ENCODE measurements at places on chromosomes 3 and 15.

DNA sequence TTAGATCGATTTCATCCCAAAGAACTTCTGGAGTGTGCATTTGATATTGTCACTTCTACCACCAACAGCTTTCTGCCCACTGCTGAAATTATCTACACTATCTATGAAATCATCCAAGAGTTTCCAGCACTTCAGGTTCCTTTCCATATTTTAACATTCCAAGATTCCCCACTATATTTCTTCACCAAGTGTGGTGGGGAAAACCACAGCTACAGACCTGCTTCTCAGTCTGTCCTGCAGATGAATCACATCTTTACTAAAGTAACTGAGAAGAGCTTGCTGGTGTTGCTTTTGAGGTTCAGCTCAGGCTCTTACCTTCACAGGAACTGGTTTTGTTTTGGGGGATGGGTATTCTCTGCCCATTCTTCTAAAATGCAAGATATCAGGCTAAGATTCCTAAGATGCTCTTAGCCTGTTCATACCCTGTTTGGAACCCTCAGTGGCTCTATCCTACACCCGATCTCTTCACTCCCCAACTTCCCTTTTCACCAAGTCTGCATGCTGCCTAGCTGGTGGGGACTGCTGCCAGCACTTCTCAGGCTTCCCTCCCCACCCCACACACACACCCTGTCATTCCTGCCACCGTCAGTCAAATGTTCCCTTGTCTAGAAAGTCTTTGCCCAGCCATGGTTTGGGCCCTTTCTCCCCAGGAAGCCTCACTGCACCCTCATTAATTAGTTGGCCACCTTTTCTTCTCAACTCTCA lies 30.8 kb downstream of the SRP14 start:
- DNase-seq, result no peak

- no peak for DNase-seq
Measured at GRCh38 chr15:53367740-53368139, 391.7 kb downstream of the WDR72 start.

DNA sequence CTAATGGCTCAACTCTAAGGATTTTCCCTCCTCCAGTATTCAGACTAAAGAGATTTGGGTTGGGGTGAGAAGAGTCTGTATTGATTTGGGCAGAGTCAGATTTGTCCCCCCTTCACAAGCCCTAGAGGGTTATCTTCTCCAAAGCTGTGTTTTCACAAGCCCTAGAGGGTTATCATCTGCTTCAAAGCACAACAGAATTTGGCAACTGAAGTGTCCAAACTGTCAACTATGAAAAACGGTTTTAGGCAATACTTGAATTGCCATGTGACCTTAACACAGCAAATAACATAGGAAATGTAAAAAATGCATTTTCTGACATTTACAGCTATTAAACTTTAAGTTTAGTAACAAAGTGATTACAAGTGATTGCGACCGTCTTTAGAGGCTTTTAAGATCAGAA lies 119.9 kb downstream of the IMPG2 start:
- no peak for DNase-seq

DNA sequence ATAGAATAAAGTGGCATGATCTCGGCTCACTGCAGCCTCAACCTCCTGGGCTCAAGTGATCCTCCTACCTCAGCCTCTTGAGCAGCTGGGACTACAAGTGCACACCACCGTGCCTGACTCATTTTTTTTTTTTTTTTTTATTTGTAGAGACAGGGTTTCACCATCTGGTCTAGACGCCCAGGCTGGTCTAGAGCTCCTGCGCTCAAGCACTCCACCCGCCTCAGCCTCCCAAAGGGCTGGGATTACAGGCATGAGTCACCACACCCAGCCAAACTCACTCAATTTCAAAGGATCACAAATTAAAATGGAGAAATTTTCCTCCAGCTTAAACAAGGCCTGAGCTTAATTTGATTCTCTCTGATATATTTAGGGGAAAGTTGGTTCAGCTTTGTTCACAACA lies 27.3 kb upstream of the NMB start:
- no peak for DNase-seq

DNA sequence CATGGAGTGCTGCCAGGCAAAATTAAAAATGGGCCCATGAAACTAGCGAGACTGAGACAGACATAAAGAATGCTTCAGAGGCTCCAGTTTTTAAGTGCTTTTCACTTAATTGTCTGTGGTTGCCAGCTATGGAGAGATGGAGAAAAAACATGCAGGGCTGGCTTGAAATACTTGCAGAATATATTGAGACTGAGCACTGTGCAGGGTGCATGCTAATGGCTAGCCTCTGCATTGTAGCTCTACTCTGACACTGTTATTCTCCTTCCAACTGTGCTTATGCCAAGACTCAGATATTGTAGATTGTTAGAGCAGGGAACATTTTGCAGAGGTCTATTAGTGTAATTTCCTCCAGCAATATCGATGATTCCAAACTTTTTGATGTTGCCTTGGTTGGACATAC lies 735.0 kb downstream of the PDCD6IP start:
- no peak for DNase-seq

DNA sequence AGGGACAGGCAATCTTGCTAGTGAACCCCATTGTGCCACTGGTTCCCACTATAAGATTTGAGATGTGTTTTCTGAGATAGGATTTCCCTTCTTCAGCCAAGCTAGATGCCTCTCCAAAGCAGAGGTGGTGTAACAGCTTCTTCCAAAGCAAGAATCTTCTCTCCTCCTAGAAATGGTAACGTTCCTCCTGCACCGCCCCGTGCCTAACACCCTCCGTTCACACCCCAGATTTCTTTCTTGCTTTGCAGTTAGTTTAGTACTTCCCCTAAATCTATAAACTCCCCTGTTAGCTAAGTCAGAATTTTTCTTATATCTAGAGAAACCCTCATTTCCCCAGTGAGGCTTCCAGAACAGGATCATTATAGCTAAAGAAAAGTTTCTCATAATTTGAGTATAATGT lies 617.6 kb upstream of the MDFIC2 start:
- DNase-seq, result no peak

GRCh38 chr3:55440104-55440708 lies 46.9 kb downstream of the WNT5A start:
- no peak for DNase-seq

DNA sequence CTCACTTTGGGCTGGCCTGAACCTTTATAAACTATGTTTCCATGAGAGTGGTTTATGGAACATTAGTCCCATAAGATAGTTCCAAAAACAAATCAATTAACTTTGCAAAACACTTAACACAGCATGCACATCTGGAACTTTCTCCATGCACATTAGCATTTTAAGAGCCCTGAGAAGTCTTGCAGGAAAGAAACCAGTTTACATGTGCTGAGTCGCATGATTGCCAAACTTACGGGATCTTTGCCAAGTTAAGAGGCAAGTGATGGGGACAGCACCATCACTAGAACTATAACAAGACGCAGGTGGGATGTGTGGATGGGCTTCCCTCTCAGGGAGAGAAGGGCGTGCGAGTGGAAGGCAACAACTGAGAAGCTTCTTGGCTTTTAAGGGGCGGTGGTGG lies 20.7 kb downstream of the ADAMTS9 start:
- no peak for DNase-seq

GRCh38 chr3:178139116-178139515 lies 397.1 kb upstream of the KCNMB2 start:
- no peak for DNase-seq

DNA sequence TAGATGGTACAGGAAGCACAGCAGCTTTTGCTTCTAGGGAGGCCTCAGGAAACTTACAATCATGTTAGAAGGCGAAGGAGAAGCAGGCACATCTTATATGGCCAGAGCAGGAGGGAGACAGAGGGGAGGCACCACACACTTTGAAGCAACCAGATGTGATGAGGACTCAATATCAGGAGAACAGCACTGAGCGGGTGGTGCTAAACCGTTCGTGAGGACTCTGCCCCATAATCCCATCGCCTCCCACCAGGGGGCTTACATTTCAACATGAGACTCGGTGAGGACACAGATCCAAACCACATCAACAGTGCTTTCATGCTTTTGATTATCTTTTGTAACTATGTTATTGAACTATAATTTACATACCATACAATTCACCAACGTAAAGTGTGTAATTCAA lies 7.6 kb upstream of the TMEM44 start:
- DNase-seq, result no peak

DNA sequence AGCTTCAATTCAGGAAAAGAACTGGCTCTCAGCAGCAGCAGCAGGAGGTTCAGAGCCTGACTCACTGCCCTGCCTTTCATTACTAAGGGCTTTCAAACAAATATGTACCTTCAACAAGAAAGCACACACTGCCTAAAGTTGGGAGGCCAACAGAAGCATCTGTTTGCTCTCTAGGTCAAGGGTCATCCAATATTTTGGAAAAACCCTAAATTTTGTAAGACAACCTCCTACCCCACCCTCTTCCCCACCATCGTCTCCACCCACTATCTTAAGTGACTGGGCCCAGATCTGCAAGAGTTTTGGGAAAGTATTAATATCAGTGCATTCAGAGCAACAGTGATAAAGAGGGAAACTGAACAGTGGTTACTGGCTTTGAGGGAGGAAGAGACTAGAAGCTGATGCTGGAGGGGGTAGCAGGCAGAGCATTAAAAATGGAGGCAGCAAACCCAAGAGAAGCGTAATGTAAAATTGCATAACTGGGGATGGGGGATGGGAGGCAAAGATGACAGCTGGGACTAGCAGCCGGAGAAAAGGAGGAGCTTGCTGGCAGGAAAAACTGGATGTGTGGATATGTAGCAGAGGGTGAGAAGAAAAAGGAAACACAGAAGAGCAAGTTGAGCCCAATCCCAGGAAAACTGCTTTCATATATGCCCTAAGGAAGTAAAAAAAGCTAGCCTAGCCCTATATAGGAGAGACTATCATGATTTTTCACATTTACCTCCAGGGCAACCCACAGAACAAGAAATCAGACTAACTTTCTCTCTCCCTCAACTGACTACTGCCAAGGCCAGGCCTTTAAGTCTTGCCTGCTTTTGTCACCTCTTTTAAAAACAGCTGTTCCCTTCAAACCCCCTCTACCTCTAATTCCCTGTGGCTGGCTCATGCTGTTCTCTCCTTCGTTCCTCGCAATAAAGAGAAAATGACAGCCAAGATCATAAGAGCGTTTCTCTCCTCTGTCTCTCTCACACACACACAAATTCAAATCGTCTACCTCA lies 31.4 kb downstream of the NPTN start:
- no peak for DNase-seq

DNA sequence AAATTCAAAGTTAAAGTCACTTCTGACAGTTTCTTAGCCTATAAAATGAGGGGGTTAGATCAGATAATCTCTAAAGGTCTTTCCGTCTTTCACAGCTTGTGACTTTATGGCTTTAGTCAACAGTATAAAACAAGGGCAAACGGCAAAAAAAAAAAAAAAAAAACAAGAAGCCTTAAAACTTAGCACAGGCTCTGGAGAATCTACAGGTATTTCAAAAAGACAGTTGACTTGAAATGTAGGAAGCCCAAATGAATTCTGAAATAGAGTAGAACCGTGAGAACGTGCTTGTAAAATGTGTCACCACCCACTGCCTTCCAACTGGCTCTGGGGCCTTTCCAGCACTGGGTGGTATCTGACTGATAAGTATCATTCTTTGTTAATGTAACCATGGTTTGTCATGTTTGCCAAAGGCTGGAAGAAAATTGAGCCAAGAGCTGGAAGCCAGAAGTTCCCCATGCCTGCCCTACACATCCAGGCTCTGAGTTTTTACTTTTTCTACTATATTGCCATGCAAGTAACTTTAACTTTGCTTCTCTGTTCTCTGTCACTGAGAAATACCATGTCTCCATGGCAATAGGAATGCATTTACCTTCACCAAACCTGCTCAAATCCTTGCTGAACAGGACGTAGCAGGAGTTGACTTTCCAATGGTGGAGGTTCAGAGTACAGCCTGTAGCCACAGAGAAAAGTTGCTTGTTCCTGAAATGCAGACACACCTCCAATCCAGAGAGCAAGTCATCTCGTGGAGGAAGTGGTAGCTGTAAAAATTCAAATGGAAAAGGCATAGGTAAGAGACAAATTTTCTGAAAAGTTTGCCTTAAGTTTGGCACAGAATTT lies 35.8 kb upstream of the THSD4 start:
- DNase-seq, result no peak
